ENCODE measurements at places on chromosomes 5 and 9. TPM values are rescaled to one million over a fixed set of nuclear protein-coding genes. Genes with fewer than 3 reads are reported as not detected.
A peak's percentile ranks its signal among the peaks of the same experiment; 100 is the strongest.

DNA sequence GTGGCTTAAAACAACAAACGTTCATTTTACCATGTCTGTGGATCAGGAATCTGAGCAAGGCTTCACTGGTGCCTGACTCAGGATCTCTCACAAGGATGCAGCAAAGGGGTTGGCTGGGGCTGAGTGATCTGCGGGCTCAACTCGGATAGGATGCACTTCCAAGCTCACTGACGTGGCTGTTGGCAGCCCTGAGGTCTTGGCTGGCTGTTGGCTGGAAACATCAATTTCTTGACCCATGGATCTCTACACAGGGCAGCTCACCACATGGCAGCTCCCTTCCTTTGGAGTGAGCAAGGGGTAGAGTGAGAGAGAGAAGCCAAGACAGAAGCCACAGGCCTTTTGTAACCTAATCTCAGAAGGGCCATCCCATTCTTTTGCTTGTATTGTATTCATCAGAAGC lies 202.1 kb downstream of the NXNL2 start:
- no peak for DNase-seq

DNA sequence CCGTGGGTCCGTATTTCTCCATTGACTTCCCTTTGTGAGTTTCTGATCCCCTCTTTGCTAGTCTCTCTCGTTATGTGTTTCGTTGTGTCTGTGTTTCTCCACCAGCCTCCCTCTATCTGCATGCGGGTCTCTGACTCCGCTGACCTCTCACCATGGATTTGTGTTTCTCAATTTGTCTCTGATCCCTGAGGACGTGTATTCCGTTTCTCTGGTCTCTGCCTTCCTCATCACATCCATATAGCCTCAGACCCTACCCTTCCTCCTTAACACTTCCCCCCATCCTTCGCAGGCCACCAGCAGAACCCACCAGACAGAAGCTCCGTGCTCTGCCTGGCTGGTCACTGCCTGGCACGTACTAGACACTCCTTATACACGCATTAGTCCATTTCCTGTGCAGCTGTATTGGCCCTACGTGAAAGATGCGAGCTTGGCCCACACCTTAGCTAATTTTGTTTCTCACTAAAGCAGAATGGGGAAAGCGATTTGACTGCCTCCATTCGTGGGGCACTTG lies 631 bp downstream of the B4GALT7 start:
- DNase-seq: no peak

- no peak for DNase-seq
Observed at GRCh38 chr9:129504404-129504803, 116.5 kb downstream of the C9orf50 start.

- no peak for DNase-seq
Observed at GRCh38 chr9:93193388-93194220, 9.7 kb downstream of the WNK2 start.

DNA sequence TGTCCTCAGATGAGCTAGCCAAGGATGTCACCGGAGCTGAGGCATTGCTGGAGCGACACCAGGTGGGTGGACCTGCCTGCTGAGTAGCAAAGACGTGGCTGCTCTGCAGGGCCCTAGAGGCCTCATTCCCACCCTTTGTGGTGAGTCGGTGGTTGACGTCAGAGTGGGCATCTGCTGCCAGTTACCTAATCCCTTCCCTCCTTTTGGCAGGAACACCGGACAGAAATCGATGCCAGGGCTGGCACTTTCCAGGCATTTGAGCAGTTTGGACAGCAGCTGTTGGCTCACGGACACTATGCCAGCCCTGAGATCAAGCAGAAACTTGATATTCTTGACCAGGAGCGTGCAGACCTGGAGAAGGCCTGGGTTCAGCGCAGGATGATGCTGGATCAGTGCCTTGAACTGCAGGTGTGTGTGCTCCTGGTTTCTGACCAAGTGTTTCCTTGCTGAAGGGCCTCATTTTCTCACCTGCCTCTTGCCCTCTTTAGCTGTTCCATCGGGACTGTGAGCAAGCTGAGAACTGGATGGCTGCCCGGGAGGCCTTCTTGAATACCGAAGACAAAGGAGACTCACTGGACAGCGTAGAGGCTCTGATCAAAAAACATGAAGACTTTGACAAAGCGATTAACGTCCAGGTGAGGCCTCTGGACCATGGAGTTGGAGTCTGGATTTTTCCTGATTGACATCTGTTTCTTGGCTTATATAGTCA lies 48.9 kb downstream of the DYNC2I2 start:
- peak; percentile 92 for DNase-seq

GRCh38 chr9:72950875-72951442 lies 1.9 kb downstream of the ALDH1A1 start:
- no peak for DNase-seq

DNA sequence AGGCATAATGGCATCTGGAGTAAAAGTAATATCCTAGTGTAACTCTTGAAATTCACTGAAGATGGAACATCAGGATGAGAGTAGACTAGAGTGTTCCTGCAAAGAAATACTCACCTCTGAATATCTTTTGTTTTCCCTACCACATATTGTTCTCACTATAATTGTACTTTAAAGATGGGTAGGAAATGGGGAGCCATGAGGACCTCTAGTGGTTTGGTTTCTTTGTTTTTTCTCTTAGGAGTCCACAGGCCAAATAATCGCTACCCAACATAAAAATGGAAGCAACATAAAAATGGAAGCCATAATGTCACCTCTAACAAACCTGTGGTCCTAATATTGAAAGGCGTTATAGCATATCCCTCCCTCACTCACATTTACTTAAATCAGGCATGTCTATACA lies 2375.8 kb downstream of the MAT2B start:
- no peak for DNase-seq

GRCh38 chr5:78671609-78672008 lies 23.0 kb upstream of the LHFPL2 start:
- no peak for DNase-seq

DNA sequence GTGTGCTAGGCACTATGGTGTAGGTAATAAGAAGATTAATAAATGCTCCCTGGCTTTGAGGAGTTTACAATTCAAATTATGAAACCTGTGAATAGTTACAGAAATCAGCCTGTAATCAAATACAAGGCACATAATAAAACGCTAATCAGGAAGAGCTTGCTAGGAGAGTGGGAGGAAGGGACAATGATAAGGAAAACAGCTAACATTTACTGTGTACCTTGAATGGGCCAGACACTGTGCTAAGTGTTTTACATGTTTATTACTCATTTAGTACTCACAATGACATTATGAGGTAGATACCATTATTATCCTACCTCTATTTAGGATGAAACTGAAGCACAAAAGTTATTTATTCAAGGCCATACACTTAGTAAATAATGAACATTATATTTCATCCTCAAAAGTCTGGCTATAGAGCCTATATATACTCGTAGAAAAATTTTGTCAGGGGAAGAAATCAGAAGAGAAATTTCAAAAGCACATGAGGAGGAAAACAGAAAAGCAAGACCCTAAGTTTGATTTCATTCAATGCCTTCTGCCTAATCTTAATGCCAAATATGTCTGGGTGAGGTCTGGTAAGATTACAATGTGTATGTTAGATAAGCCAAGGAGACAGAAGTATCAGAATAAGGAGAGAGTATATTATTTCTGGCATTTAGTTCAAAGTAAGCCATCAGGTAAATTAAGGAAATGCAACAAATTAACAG lies 35.9 kb downstream of the AFF4 start:
- DNase-seq: no peak

The IL9 gene
- polyA plus RNA-seq: not detected

The PCDHA8 gene
- not detected for polyA plus RNA-seq

The TLX3 gene
- polyA plus RNA-seq: not detected

The TOR1B gene
- 19.5 TPM for polyA plus RNA-seq

GRCh38 chr5:100889165-100889743 lies 13.8 kb downstream of the ST8SIA4 start:
- DNase-seq: no peak

DNA sequence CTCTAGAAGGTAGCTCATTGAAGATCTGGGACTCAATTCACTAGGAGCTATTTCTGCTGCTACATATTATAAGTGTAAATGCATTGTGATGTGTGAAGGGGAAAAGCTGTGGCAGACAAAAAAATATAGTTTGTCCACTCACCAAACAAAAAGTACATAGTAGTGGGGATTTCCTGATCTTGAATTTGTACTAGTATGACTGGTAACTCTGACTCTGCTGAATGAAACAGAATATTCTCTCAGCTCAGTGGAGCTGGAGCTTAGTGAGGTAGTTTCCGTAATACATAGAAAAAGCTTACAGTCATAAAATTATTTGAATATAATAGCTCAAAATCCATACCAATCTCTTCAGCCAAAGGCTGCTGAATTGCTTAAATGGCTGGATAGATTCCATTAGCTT lies 455.6 kb upstream of the CD180 start:
- DNase-seq: no peak

Measured in aorta (tissue), 5 donors.